ENCODE measurements at places on chromosomes 5 and 9. TPM values are rescaled to one million over a fixed set of nuclear protein-coding genes. Genes with fewer than 3 reads are reported as not detected.

The NTRK2 gene
- total RNA-seq = not detected

The TRIM7 gene
- 29.8 TPM for total RNA-seq

The CTXN3 gene
- not detected for total RNA-seq

GRCh38 chr5:33846851-33847250 is 44.9 kb downstream of the ADAMTS12 start:
- DNase-seq = no peak

- DNase-seq = no peak
These were observed 47.8 kb downstream of the RNF145 start for GRCh38 chr5:159161361-159162214.

All from A172 (cell line).